ENCODE measurements at places on chromosomes 4 and X. TPM values are rescaled to one million over a fixed set of nuclear protein-coding genes. Genes with fewer than 3 reads are reported as not detected.

The CSAG1 gene
- not detected for total RNA-seq

The HPSE gene
- 11.1 TPM for total RNA-seq

The CTAG1A gene
- not detected for total RNA-seq

The NEXMIF gene
- not detected for total RNA-seq

The ARHGAP6 gene
- total RNA-seq = 0.08 TPM

The HTN3 gene
- not detected for total RNA-seq

The ATOH1 gene
- total RNA-seq = not detected

The NEK1 gene
- total RNA-seq = 6.5 TPM

The TRAM1L1 gene
- 0.68 TPM for total RNA-seq

The FAM236B gene
- not detected for total RNA-seq

The HTR2C gene
- total RNA-seq = not detected

The EPGN gene
- 75.9 TPM for total RNA-seq

The P2RY8 gene
- total RNA-seq = not detected

The TMEM255A gene
- total RNA-seq = not detected

The IBSP gene
- not detected for total RNA-seq

The ETDB gene
- not detected for total RNA-seq

The PHEX gene
- 1.2 TPM for total RNA-seq

The HHIP gene
- total RNA-seq = not detected

The CTSO gene
- 3.7 TPM for total RNA-seq

The P2RY4 gene
- total RNA-seq = not detected

The BBS7 gene
- 26.7 TPM for total RNA-seq

The ENPEP gene
- not detected for total RNA-seq

The GLRA2 gene
- total RNA-seq = not detected

The JCHAIN gene
- not detected for total RNA-seq

The IL15 gene
- total RNA-seq = 0.15 TPM

The SPATA4 gene
- 0.08 TPM for total RNA-seq
